MM.1S (cell line): ENCODE measurements at places on chromosomes 13 and 19.

- DNase-seq, result peak; percentile 46
These were observed 5.5 kb upstream of the ADAMTS10 start for GRCh38 chr19:8615813-8616596.

DNA sequence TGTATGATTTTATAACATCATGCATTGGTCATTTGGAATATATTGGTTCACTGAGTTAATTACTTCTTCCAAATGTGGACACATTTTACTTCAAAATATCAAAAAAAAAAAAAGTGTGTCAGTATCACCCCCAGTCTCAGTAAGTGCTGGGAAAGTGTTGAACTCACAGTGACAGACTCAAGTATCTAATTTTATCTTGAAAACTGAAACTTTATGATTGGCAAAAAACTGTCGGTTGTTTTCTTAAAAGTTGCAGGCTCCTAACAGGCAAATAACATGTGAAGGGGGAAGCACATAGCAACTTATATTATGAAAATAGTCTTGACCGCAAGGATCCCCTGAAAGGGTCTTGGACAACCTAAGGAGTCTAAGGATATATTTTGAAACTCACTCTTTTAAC is 33.5 kb upstream of the TPP2 start:
- DNase-seq, result peak; percentile 73

DNA sequence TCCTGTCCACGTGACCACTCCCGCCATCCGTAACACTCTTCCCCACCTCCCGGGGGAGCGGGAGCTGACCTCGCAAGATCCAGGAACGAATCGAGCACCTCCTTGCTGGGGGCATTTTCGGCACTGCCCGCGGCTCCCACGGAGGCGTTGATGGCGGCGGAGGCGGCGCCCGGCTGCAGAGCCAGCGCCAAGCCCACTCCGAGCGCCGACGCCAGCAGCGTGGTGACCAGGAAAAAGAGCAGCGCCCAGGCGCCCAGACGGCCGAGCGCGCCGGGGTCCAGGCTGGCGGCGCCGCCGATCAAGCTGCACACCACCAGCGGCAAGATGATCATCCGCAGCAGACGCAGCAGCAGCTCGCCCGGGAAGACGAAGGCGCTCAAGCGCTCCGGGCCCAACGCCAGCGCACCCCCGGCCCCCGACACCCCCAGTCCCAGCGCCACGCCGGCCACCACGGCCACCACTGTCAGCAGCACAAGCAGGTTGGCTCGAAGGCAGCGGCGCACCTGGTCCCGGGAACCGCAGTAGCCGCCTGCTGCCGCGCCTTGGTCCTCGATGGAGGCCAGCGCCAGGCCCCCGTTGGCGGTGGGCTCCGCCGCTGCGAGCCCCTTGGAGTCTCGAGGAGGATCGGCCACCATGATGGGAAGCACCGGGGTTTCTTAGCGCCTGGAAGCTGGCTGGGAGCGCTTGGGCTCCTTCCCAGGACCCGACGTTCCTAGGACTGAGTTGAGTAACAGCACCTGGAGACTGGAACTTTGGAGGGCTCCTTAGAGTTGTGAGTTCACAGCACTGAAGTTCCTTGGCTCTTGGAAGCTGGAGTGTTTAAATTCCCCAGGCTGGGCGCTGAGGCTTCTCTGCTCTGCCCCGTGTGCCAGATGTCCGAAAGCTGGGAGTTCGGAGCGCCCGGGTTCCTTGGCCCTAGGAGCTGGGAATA is 798 bp downstream of the SLC1A5 start:
- peak; percentile 31 for DNase-seq

DNA sequence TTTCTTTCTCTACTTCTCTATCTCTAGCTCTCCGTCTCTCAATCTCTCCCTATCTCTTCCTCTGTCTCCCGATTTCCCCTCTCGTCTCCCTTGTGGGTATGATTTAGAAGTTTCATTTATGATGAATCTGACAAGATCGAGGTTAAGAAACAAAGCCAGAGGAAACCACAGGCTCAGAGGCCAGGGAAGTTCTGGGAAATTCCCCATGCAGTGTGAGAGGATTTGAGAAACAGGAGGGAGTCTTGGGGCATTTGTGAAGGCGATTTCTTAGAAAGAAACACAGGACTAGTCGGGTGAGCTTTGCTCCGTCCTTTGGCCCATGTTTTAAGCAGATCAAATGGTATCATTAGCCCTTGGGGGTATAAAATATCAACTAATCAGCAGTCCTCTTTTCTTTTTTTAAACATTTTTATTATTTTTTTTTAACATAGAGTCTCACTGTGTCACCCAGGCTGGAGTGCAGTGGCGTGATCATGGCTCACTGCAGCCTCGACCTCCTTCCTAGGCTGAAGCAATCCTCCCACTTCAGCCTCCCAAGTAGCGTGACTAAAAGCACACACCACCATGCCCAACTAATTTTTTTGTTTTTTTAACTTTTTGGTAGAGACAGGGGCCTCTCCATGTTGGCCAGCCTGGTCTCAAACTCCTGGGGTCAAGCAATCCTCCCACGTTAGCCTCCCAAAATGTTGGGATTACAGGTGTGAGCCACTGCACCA is 25.8 kb downstream of the TNFSF9 start:
- DNase-seq, result no peak

DNA sequence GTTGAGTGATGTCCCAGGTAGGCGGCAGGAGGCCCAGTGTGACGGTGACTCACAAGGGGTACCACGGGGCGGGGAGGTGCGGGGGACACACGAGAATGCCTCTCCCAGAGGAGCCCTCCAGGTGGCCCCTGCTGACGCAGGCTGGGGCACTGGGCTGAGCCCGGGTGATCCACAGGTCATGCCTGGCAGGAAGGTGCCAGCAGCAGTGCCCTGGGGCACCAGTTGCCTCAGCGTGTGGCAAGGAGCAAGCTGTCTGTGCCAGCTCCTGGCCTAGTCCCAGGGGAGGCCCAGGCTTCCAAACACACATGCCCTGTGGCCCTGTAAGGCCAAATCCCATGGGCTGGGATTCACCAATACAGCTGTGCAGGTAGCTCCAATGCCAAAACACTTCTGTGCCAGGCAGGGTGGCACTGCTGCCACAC is 28.0 kb downstream of the AKT2 start:
- no peak for DNase-seq

- no peak for DNase-seq
These were observed 14.0 kb downstream of the PROZ start for GRCh38 chr13:113172419-113172926.

GRCh38 chr19:57314146-57314545 is 6.1 kb upstream of the ZNF543 start:
- no peak for DNase-seq

- DNase-seq, result no peak
These were observed 137.0 kb downstream of the FLT1 start for GRCh38 chr13:28357911-28358433.

DNA sequence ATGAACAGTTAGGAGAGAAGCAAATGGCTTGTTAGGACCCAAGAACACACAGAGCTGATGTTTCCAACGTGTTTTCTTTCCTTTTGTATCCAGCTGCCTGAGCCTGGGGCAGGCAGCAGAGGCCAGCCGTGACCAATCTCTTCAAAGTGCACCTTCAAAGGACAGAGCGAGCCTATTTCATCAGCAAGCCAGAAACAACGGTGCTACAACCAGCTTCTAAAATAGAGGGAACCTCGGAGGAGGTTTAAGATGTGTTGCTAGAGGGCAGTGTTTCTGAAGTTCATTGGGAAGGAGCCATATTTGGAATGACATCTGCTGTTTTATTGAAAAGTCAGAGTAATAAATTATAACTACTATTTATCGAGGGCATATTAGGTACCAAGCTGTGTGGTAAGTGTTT is 56.2 kb upstream of the RFC3 start:
- no peak for DNase-seq

DNA sequence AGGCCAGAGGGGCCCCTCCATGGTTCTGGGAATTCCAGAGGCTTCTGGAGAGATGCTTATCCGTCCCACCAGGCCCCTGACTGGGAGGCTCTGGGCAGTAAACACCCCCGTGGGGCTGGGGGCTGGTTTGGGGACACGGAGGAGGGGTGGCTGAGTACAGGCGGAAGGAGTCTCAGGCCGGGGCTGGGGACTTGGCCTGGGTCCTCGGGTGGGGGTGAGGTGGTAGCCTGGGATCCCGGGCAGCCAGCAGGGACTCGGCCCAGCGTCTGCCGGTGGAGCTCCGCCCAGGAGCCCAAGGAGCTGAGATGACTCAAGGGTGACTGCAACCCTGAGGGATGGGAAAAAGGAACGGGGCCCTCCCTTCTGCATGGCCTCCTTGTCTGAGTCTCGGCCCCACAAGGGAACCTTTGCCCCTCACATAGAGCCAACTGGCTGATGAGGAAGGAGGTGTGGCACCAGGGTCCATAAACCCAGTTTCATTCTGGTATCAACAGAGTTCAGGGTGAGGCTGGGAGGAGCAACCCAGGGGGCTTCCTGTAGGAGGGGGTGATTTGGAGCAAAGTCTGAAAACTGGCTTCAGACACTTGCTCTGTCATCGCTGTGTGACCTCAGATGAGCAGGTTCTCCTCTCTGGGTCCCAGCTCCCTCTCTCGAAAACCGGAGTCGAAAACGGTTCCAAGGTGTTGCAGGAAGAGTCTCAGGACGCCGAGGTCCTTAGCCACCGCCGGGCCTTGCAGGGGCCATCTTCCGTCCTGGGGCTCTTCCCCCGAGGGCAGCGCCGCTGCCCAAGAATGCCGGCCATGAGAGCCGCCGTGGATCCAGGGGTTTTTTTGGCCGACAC is 809 bp downstream of the MISP start:
- DNase-seq, result no peak

DNA sequence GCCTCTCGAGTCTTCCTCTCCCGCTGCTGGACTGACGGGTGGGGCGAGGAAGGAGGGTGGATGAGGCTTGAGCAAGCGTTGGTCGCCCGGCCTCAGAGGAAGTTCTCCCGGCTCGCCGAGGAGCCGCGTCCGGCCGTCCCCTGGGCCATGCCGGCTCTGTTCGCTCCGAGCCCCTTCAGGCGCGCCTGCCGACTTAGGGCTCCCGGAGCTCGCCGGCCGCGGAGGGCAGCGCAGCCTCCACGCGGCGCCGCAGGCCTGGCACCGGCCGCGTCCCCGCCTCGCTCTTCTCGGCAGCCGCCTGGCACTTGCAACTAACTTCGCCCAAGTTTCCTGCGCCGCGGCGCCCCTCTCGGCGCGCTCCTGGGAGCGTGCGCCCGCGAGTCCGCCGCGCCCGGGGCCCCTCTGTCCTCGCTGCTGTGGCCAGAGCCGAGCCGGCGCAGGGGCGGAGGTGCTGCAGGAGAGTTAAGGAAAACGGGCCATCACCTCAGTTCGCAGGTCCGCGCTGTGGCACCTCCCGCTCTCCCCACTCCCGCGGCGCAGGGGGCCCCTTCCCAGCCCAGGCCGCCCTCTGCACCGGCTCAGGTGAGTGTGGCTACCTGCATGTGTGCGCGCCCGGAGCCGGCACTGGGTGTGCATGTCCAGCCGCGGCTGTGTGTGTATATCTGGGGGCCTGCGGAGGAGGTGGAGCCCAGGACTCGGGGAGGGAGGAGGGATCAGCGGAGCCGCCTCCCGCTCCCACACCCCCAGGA is 641 bp upstream of the SOX21 start:
- DNase-seq, result no peak

- no peak for DNase-seq
These were observed 1.2 kb upstream of the F2RL3 start for GRCh38 chr19:16887353-16888265.

DNA sequence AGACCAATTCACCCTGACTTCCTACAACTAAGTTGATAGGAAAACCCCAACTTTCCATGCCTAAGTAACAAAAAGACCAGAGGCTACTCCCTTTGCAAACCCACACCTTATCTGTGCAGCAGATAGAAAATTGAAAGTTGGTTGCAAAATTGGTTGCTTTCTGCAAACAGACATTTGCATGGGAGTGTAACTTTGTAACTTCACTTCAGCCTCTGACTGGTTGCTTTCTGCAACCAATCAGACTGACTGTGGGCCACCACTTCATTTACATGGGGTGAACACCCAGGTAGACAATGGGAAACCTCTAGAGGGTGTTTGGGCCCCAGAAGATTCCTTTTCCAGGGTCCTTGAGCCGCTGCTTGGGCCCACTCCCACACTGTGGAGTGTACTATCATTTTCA is 9.8 kb downstream of the TEX30 start:
- DNase-seq, result no peak

DNA sequence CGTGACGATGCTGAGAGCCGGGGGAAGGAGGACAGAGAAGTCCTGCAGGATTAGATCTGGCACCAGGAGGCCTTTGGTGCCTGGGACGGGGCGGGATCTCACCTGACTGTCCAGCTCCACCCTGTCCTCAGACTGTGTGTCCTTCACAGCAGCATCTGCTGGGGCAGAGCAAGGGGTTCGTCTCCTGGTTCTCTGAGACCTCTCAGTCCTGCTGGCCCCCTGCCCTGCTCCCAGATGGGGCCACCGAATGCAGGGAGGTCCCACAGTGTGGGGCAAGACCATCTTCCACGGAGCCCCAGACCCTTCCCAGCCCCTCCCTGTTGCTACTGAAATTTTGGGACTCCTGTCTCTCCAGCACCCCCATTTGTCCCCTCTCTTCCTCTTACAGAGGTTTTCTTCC is 4.5 kb downstream of the LILRB3 start:
- DNase-seq, result no peak

- DNase-seq, result no peak
These were observed 108.3 kb downstream of the SLITRK1 start for GRCh38 chr13:83773961-83774360.

GRCh38 chr13:53124623-53125022 is 96.0 kb downstream of the OLFM4 start:
- DNase-seq, result no peak

DNA sequence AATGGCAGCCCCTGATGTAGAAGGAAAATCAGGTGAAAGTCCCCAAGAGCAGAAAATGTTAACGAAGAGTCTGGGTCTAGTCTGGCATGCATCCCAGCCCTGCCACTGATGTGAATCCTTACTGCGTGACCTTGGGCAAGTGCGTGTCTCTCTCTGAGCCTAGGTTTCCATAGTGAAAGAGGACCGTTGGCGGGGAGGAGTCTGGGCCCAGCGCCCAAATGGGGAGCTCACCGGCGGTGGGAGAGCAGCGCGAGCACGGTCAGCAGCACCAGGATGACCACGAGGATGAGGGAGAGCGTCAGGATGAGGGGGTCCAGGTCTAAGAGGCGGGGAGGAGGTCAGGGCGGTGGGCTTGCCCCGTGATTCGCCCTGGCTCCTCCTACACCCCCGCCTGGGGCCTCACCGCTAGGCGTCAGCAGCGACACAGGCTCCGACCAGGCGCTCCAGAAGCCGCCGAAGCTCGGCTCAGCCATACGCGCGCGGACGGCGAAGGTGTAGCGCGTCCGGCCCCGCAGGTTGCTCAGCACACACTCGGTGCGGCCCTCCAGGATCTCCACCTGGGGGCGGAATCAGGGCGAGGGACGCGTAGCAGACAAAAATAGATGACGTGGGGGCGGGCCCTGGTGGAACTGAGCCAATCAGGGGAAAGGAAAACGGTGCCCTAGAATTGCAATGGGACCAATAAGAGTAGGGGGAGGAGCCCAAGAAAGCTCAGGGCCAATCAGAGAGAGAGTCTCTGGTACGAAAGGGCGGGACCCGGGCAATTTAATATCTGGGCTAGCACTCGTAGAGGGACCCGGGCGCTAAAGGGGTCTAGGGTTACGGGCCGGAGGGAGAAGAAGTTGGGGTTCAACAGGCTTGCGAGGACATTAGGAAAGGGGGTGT is 3.2 kb downstream of the EPOR start:
- DNase-seq, result peak; percentile 98

GRCh38 chr19:708154-709143 is at the start of gene PALM:
Gene PALM, plus strand, starts transcription at chr19:708935. Its CDS starts 212 bp downstream, at chr19:709147.
- no peak for DNase-seq
